Cortex of kidney (tissue), 1 donor: ENCODE measurements at places on chromosomes 12 and 14.

- DNase-seq = no peak
Observed at GRCh38 chr12:90791445-90791844, 163.5 kb downstream of the CCER1 start.

GRCh38 chr12:16168078-16168477 is 109.4 kb downstream of the SLC15A5 start:
- DNase-seq = no peak

DNA sequence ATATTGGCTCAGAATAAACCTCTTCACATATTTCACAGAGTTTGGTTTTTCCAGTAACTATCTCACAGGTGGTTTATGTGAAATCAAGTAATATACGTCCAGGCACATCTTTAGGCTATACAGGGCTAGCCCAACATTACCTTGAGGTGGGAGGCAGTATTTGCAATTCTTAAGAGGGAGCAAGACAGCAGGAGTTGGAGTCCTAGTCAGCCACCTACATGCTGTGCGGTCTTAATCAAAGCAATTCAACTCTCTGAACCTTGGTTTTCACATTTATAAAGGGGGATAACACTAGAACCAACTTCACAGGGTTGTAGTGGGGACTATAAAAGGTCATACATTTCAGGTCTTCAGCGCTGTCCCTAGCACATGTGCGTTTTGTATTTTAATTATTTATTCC is 73.5 kb upstream of the FICD start:
- no peak for DNase-seq

DNA sequence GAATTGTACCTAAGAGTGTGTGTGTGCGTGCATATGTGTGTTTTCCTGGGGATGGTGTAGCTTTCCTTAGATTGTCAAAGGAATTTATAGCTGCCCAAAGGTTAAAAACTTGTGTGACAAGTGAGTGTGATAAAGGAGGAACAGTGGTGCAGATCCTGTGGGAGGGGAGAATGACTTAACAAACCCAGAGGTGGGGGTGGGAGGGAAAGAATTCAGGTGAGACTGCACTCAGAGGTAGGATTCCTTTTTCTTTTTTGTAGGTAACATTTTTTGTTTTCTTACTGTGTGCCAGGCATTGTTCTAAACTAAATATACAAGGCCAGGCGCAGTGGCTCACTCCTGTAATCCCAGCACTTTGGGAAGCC is 45.3 kb upstream of the SINHCAF start:
- no peak for DNase-seq

DNA sequence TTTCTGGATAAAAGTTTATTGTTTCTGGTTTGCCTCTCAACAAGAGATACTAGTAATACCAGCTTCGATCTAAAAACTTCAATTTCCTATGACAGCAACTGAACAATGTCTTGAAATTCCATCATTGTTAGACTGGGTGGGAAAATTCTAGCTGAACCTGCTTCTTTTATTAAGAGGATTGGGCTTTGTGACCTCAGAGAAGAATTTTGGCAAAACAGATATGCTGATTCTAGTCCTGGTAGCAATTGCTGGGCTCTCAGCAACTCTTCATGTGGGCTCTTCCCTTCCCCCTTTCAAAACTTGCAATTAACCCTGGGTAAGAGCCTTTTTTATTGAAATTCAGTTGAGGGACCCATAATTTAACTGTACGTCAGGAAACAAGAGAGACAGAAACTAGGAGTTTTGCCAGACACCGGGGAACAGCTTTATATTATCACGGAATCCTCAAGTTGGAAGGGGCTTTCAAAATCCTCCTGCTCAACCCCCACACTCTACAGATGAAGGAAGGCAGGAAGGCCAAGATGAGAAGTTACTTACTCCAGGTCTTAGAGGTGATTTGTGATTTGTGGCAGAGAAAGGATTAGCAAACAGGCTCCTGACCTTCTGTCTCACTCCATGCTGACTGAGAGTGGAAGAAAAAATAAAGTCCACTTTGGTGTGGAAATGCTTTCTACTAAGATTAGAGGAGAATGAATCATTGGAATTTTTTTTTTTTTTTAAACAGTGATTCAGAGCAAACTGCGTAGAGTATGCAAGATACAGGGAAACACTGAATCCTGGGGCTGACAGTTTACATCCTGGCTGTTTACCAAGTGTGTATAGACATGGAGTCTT is 239.0 kb upstream of the ATP2B1 start:
- no peak for DNase-seq

DNA sequence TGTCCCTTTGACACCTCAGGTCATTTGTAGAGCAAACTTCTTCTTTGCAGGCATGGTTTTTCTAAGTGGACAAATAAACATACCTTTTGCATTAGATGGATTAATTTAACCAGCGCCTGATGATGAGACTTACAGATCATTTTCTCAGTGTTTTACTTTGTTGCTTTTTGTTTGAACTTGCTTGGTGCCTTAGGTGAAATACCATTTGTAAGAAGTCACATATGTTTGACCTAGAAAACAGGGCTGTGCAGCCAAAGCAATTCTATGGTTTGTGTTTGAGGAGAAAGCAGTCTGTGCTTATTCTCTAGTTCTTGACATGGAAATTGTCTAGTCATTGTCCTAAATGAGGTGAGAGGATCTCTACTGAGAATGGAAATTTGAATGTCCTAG is 111.1 kb downstream of the DIP2B start:
- DNase-seq = no peak
